ENCODE measurements at places on chromosomes 2 and 18.
A peak's percentile ranks its signal among the peaks of the same experiment; 100 is the strongest.

- DNase-seq, result no peak
These were observed 188.2 kb downstream of the PRKCE start for GRCh38 chr2:45839508-45840251.

DNA sequence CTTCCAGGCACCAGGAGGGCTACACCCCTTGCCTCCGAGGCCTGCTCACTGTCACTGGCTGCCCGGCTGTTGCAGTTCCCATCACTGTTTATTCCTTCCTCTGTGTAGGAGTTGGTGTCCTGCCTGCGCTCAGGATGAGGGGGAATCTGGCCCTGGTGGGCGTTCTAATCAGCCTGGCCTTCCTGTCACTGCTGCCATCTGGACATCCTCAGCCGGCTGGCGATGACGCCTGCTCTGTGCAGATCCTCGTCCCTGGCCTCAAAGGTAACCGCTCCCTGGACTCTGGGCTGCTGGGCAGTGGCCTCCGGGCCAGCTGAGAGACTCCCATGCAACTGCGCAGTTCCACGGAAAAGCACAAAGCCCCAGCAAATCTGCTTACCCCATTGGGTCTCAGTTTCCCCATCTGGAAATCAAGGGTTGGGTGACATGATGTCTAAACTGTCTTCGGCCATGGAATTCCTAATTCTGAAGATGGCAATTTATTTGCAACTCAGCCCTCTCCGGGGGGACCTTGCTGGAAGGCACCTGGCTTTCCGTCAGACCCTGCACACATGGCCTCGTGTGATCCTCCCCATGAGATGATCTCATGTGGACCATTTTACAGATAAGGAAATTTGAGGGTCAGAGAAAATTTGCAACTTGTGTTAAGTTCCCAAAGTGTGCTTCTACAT lies 9.4 kb downstream of the COLEC11 start:
- no peak for DNase-seq

GRCh38 chr2:174752403-174753037 lies 11.8 kb downstream of the CHRNA1 start:
- no peak for DNase-seq

- DNase-seq, result no peak
These were observed 131.4 kb downstream of the KCNS3 start for GRCh38 chr2:18009891-18010290.

GRCh38 chr18:2444201-2444875 lies 127.0 kb downstream of the METTL4 start:
- DNase-seq, result no peak

GRCh38 chr18:39966275-39966674 lies 1988.8 kb upstream of the PIK3C3 start:
- no peak for DNase-seq

GRCh38 chr2:176789751-176790150 lies 422.8 kb upstream of the HNRNPA3 start:
- DNase-seq, result no peak

- no peak for DNase-seq
These were observed 2.1 kb upstream of the NGEF start for GRCh38 chr2:233015019-233015645.

GRCh38 chr2:34288016-34288415 lies 688.9 kb upstream of the FAM98A start:
- DNase-seq, result no peak

DNA sequence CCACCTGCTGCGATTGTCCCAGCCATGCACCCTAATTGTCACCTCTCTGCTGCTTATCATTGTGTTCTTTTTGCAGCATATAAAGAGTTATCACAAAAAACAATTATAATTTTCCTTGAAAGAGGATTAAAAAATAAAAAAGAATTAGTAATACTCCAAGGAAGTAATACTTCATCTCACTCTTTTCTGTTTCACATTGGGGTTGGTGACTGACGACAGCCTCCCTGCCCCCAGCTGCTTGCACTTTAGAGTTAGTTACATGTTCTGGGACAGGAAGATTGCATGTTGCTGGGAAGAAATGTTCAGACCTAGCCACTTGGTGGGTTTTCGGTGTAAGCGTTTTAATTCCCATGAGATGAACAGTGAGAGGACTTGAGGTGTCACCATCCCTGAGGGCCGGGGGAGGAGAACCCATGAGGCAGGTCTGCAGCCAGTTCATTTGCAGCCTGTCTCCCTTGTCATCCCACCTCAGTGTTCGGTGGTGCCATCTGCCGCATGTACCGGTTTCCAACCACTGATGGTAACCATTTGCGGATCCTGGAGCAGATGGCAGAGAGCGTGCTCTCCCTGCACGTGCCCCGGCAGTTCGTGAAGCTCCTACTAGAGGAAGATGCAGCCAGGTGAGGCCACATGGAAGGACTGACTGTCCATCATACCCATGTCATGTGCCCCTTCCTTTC lies 69.1 kb downstream of the COA5 start:
- no peak for DNase-seq

DNA sequence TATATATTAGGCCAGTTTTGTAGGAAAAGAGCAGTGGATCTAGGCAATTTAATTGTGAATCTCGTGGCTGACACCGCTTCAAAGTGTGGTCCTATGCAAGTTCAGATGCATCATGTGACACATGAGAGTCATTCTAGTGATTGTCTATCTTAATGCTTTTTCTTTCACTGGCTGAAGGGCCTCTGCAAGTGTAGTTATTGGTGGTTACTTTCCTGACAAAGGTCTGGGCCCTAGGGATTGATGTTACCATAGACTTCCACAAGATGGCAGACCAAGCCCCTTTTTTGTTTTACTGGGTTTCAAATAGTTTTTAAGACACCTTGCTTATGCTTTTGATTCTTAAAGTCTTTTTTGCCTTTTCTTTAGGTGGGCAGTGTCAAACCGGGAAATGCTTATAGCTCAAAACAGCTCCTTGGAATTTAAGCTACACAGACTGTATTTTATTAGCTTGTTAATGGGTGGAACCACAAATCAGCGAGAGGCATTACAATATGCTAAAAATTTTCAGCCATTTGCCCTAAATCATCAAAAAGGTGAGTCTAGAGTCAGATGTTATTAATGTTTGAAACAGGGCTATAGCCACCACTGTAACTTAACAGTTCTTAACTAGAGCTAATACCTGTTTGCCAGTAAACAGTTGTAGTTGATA lies 25.9 kb downstream of the CD8A start:
- DNase-seq, result peak; percentile 24

DNA sequence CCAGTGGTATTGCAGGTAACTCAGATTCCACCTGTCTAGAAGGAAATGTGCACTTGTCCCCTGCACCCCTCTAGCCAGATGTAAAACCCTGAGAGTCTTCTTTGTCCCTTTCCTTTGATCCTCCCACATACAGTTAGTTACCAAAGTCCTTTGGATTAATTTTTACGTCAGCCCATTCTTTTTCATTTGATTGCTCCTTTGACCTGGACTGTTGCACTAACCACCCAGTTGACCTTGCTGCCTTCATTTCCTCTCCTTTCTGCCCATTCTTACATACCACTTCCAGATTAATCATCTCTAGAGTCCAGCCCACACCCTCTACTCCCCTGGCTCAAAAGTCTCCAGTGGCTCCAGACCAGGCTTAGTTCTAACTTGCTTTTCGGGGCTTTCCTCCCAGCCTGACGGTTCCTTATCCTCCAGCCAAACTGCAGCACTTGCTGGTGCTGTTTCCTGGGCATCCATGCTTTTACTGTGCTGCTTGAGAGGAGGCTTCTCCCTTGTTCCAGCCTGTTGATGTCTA lies 99.3 kb downstream of the SPTBN1 start:
- DNase-seq, result no peak

GRCh38 chr18:28176698-28176947 lies 307 bp downstream of the CDH2 start:
- DNase-seq, result no peak

DNA sequence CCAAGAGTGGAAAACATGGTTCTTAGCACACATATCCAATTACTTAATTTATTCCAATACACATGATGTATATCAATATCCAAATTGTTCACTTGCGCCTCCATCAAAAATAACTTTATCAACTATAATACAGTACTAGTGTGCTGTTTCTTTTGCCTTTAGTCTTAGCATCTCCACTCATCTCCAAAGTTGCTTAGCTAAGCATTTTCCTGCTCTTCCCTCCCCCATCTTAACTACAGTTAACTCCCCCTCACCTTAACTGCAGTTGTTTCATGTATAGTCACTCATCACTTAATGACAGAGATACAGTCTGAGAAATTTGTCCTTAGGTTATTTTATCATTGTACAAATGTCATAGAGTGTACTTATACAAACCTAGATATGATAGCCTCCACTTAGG lies 705.2 kb upstream of the LINC00305 start:
- no peak for DNase-seq

- DNase-seq, result no peak
These were observed 138.6 kb downstream of the B3GNT2 start for GRCh38 chr2:62334440-62335058.

DNA sequence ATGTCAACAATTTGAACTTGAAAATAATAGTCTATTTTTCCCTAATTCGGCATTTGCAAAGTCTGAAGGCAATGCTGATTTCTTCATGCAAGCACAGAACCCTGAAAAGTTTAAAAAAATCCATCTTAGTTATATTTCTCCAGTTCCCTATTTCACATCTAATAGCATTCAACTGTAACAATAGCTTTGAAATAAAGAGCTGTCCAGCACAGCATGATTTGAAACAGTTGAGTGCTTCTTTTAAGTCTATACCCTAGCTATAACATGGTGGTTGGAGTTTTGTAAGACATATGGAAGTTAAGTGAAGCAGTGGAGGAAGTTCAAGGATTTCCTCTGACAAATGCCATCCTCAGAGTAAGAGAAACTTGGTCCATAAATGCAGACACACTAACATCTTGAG lies 691.9 kb downstream of the ERBB4 start:
- no peak for DNase-seq

DNA sequence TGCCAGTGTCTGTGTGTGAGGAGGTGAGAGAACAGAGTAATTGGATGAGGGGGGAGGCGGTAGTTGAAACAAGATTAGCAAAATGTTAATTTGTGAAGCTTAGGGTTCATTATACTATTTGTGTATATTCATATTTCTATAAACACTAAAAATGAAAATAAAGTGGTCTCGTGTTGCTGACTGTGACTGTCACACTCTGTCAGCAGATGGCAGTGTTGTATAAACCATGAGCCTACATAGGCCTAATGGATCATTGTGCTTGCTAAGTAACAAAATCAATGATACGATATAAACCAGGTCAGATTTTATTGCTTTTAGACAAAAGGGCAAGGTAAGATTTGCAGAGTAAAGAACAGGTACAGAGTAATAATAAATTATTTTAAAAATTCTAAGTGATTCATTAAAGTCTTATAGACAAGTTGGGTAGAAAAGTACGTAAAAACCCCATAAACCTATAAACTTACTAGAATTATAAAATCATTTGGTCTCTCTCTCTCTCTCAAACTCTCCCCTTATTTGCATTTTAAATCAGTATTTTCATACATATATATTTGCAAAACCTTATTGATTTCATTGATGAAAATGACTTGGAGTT lies 182.7 kb downstream of the RPIA start:
- DNase-seq, result peak; percentile 13

DNA sequence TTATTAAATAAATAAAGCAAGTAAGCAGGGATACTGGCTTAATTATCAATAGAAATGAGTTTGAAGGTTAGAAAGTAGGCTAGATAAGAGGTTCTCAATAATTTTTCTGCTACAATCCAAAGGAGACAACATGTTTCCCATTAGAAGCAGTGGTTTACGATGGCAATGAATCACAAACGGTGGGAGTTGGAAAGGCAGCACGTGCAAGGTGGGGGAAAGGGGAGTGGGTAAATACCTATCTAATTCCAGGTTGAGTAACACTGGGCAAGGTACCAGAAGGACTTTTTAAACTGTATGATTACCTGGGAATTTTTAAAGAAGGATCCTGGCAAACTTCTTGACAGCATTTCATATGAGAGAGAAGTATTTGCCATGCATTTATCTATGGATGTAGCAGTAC lies 289.9 kb downstream of the NBAS start:
- DNase-seq, result no peak

DNA sequence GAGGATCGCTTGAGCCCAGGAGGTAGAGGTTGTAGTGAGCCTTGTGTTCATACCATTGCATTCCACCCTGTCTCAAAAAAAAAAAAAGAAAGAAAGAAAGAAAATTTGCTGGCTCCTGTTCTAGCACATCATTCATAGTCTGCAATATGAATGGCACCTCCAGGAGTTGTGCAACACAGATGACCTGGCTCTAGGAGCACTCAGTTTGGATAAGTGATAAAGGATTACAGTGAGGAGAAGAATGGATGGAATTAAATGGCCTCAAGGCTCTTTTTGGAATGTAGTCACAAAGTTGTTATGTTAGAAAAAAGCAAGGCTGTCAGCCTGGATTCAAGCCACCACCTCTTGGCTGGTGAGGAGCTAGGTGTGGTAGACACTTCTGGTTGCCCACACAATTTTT lies 21.5 kb upstream of the SPRED2 start:
- no peak for DNase-seq

DNA sequence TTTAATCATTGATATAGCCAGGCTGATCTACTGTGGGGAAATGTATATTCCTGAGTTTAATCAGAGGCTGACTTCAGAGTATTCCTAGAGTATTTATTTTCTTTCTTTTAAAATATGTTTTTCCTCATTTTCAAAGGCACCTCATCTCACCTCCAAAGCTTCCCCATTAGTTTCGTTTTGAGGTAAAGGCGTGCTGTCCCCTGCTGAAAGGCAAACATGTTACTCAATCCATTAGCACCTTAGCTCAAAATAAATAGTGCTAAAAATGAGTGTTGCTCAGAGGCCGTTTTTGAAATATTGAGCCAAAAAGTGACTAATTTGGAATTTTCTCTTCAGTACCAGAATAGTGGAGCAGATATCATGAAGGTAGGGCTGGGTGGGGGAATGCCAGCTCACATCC lies 386.2 kb downstream of the SOX11 start:
- DNase-seq, result no peak

- DNase-seq, result no peak
These were observed 75.3 kb downstream of the INHBB start for GRCh38 chr2:120421126-120421829.

DNA sequence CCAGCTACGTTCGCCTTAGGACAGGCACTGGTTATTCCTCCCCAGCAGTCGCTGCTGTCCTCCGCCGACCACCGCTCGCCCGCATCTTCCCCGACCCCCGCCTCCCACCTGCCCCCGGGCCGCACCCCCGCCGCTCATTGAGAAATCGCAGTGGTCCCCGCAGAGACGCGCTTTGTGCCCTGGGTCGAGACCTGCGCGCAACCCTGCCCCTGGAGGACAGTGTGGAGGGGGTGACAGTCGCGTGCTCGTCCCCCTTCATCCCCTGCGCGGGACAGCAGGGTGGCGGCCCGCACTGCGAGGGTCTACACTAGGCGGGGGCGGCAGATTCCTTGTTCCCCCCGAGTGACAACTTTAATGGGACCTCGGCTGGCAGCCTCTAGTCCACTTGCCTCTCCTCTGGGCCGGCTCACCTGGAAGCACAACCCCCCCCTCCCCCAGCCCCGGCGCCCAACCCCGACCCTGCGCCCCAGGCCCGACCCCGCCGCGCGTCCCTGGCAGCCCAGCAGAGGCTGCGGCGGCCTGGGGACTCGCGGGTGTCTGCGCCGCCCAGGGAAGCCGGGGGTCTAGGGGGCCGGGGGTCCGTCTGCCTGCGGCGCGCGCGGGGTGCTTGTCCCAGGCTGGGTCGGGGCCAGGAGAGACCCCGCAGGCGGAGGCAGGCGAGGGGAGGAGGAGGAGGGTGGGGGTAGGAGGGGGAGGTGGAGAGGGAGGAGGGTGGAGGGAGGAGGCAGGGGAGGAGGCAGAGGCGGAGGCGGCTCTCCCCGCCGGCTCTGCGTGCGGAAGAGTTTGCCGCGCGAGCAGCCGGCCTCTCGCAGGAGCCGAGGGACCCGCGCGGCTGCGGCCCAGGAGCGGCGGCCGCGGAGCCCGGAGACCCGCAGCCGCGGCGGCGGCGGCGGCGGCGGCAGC lies at the start of gene NPAS2:
NPAS2 (plus strand) TSS at position 770 of the 903 bp plus-strand sequence. CDS start 84,616 bp downstream, outside the sequence.
- no peak for DNase-seq

- no peak for DNase-seq
These were observed 10.2 kb upstream of the TTC32 start for GRCh38 chr2:19911808-19912509.

All from stimulated activated CD4-positive, alpha-beta T cell treated with anti-CD3 and anti-CD28 coated beads, Interleukin-12 subunit alpha, Interleukin-12 subunit beta, amount 100 ng/mL, for 48 hours (primary cell).